ENCODE measurements at places on chromosomes 2 and 18.

DNA sequence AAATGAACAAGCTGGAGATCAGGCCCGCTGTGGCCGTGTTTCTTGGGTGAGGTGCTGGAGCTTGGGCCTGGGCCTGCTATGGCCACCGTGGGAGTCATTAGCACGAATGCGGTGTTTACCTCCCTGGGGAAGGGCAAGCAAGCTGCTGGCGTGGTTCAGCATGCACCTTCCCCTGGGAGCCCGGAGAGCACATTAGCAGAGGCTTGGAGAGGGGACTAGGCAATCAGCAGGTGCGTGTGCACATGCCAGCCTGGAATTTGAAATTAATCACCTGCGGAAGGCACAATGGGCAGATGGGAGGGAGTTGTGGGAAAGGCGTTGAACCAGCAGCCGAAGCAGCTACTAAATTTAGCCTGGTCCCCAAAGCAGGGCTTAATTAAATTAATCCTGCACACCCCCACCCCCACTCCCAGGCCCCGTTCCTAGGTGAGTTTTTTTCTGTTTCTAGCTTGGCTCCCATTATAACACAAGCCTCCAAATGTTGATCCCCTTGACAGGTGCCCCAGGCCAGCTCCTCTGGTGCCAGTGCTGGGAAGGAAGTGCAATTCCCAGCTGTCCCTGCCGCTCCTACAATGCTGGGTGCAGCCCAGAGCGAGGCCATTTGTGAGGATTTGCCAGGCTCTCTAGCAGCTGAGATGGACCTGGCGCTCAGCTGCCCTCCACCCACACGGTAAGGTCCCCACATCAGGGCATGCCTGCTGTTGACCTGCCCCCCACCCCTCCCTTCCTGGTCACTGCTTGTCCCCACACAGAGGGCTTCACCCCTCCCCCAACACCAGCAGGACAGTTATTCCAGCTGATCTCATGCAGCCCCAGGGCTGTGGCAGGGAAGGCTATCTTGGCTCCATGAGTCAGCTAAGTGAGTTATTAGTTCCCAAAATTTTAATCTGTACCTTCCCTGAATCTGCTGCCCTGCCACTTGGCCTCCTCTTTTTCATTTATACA lies 115.0 kb downstream of the ZBTB7C start:
- DNase-seq: peak; percentile 66

GRCh38 chr18:44922968-44923367 lies 242.3 kb downstream of the SETBP1 start:
- no peak for DNase-seq

DNA sequence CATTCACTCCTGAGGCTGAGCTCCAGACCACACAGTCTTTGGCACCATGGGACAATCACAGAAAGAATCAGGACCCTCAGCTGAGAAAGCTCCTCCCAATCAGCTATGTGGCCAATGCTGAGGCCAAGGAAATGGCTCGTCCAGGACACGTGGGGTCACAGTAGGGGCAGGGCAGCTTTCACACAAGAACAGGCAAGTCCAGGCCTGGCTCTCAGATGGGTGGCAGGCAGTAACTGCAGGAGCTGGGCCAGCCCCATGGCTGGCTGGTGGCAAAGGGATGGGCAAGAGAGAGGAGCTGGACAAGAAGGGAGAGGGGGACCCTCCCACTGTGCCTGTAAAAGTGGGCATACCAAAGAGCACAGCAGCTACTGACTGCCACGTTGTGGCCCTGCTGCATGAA lies 12.2 kb upstream of the EDAR start:
- no peak for DNase-seq

DNA sequence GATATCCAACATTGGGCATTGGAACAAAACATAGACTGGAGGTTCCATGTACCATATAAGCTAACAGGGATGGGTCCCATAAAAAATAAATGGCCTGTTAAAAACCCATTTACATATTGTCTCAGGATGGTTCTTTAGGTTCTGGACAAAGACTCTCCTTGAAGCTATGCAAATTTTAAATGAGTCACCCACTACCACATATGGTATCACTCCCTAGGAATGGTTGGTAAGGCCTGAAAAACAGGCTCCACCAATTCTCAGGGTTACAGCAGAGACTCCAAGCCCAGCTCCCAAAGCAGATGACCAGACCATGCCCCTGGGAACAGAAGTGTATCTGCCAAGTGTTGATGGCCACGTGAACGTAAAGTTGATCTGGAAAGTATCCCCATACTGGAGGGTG lies 190.7 kb upstream of the SPHKAP start:
- DNase-seq: no peak

GRCh38 chr2:196318517-196319377 lies 147.4 kb upstream of the STK17B start:
- no peak for DNase-seq

- peak; percentile 30 for DNase-seq
Measured at GRCh38 chr18:56066524-56067213, 478.7 kb upstream of the TCF4 start.

DNA sequence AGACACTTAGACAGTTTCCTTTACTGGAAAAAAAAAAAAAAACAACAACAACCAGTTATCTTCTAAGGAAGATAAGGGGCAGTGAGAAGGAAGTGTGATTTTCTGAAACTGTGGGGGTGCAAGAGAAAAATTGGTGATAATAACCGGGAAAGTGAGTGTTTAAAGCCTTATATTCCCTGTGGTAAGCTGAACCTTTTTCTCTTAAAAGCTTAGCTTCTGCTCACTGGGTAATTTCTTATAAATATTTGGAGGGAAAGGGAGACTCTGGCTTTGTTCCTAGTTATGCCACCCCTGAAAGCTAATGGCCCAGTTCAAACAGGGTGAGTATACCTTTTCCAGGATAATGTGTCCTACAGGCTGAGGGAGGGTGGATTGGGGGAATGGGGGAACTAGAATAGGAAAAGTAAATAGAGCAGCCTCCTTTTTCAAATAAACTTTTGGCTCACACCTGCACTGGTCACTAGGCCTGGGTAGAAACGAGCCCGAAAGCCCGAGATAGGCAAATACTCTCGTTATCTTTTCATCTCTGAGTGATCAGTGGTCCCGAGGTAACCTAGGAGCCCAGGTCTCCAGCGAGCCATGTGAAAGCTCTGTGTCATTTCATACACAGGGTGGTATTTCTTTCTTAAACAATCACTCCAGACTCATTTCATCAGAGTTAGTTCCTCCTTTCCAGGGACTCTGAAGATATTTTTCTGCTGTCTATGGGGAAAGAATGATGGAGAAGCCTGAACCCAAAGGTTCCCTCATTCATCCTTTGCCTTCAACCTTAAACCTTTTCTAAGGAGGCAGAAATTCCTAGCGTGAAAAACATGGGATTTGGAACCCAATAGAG lies 15.5 kb upstream of the SRBD1 start:
- DNase-seq: no peak
